Activated T-helper 1 cell treated with anti-CD3 and anti-CD28 coated beads, Interleukin-2, amount 50 U/mL, for 16 hours (primary cell): ENCODE measurements at places on chromosomes 16 and 17.

DNA sequence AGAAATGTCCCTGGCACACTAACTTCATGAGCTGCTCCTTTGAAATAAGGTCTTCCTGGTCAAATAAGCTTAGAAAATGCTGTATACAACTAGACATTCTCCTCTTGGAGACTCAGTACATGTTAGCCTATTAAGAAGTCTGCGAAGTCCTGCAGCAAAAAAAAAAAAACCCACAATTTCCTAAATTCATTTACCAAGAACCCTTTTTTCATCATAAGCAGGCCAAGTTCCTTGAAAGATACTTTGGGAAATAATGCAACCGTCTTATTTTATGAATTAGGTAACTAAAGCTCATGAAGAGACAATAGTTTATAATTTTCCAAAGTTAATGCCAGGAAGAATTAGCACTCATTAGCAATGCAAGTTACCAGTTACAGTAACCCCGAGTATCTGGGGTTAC is 49.0 kb upstream of the HAS3 start:
- no peak for DNase-seq

DNA sequence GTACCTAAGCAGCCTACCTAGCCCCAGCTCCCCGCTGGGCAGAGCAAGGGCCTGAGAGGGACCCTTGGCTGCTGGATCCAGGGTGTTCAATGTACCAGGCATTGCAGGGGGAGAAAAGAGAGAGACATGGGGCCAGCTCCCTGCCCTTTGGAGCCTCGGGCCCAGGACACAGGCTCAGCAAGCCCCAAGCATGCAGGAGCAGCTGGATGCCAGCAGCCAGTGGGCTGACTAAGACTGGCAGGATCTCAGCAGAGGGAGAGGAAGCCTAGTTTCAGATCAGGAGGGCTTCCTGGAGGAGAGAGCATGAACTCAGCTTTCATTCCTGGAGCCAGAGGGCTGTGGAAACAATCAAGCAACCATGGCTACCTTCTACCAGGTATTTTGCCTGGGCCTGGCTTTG is 82.0 kb upstream of the NKD1 start:
- DNase-seq, result no peak

- peak; percentile 23 for DNase-seq
These were observed 106.2 kb downstream of the XYLT1 start for GRCh38 chr16:17364319-17365210.

GRCh38 chr16:23527961-23528643 is 17.8 kb upstream of the GGA2 start:
- no peak for DNase-seq

DNA sequence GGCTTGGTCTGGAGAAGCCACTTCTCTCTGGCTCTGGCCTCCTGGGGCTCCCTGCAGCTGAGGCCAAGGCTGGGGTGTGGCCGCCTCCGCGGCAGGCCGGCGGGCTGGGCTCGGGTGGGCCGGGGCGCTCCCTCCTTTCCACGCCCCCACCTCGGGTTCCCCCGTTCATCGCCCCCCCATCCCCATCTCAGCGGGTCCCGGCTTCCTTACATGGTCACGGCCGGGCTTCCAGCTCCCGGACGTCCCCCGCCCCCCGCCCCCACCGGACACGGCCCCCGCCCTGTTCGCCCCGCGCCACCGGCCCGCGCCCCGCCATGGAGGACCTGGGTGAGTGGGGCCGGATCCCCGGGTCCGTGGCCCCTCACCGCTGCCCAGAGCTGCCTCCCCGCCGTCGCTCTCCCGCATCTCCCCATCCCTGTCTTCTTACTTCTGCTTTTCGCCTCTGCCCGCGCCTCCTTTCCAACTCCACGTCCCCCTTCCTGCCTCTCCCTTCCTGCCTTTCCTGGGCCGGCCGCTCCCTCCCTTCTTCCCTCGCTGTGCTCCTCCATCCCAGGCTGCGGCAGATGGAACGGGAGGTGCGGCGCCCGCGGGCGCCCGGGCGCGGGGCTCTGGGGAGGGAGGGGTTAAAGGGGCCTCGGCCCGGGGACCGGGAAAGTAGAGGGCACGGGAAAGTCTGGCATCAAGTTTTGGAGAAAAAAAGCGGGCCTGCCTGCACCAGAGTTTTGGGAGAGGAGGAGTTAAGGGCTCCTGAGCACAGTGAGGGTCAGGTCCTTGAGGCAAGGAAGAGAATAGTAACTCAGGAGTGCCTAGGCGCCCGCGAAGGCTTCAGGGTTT is at the start of gene TGFB1I1:
Gene TGFB1I1, plus strand, starts transcription at position 278 of the 834 bp plus-strand sequence. Its CDS starts 37 bp downstream, at position 315.
- DNase-seq, result no peak

- no peak for DNase-seq
These were observed 1686.8 kb downstream of the TP53TG3F start for GRCh38 chr16:35146031-35146710.

- DNase-seq, result no peak
These were observed 754.6 kb upstream of the EEF2KMT start for GRCh38 chr16:5852151-5852550.

DNA sequence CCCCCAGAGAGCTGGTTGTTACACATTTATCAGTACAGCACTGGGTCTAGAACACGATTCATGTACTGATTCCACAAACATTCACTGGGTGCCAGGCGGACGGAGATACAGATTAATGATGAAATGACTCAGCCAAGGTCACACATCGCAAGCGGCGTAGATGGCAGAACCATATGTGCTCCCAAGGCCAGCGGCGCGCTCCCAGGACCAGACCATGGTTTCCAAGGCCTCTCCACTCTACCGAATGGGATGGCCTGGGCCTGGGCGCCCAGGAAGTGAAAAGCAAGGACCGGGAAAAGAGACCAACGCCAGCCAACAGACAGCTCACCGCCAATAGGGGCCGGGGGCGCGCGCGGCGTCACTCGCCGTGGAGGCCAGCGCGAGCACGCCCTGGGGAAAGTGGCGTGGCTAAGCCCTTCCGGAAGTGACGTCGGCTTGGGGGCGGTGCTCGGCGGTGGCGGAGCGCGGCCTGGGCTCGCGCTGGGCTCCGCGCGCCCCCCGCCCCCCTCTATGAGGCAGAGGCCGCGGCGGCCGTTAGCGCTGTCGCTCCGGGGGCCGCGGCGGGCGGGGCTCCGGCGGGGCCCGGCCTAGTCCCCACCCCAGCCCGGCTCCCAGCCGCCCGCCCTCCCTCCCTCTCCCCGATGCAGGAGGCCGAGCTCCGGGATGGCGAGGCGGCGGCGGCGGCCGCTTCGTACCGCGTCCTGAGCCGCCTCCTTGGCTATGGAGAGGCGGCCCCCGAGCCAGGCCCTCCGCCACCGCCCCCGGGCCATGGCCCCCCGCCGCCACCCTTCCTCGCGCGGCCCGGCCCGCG is at the start of gene SOCS7:
Gene SOCS7, plus strand, starts transcription at position 433 of the 811 bp plus-strand sequence. Its CDS starts 209 bp downstream, at position 642.
- peak; percentile 88 for DNase-seq
